Fibroblast of skin of scalp (primary cell): ENCODE measurements at places on chromosomes 2 and 18.

DNA sequence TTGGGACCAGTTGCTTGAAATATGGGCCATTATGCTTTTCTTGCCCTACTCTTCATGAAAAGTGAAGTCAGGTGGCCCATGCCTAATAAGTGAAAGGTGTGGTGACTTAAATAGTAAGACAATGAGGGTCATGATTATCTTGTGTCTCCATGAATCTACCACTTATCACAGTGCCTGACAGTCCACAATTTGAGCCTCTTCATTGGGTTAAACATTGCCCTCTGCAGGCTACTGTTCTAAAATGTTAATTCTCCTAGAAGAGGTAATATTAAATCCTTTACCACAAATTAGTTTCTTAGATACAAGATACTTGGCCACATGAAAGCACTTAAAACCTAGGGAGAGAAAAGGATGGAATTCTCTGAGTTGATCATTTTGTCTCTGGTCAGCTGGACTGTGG is 4.0 kb downstream of the EGR4 start:
- no peak for DNase-seq

DNA sequence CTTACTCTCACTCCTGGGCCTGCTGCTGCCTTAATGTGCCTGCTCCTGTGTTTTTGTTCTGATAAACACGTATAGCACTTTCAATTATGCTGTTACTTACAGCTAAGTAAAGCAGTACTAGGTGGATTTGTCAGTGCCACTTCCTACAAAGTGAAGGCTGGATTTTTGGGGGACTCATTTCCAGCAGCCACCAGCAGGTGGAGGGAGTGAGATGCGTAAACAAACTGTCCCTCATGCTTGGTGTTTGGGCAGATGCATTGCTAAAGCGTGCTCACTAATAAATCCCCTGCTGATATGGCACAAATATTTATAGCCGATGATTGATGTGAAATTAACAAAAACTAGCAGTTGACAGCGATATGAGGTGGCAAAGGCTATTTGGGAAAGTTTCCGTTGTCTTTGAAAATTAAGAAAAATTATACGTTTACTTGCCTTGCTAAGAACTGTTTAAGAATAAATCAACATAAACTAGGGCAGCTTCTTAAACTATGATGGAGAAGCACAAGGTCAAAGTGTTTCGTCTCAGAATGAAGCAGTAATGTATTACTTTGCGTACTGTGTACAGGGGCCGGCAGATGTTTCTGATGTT is 101.7 kb downstream of the AGAP1 start:
- DNase-seq, result peak; percentile 76

DNA sequence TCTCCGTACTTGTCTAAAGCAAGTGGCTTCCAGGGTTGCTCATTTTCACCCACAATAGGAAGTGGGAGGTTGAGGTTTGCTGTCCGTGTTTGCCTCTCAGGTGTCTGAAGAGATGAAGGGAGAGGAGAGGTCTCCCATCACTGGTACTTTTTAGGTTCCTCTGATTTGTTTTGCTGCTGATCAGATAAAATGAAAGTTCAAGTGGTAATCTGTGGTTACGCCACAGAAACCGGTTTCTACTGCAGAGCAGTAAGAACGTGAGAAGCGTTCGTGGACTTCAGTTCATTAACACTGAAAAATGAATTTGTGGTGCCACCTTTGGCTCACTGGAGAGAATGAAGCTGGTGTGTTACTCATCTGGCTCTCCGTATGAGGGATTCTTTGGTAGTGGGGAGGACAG is 118.2 kb downstream of the GBX2 start:
- DNase-seq, result no peak

GRCh38 chr2:86224645-86225355 is 25.5 kb downstream of the MRPL35 start:
- no peak for DNase-seq

DNA sequence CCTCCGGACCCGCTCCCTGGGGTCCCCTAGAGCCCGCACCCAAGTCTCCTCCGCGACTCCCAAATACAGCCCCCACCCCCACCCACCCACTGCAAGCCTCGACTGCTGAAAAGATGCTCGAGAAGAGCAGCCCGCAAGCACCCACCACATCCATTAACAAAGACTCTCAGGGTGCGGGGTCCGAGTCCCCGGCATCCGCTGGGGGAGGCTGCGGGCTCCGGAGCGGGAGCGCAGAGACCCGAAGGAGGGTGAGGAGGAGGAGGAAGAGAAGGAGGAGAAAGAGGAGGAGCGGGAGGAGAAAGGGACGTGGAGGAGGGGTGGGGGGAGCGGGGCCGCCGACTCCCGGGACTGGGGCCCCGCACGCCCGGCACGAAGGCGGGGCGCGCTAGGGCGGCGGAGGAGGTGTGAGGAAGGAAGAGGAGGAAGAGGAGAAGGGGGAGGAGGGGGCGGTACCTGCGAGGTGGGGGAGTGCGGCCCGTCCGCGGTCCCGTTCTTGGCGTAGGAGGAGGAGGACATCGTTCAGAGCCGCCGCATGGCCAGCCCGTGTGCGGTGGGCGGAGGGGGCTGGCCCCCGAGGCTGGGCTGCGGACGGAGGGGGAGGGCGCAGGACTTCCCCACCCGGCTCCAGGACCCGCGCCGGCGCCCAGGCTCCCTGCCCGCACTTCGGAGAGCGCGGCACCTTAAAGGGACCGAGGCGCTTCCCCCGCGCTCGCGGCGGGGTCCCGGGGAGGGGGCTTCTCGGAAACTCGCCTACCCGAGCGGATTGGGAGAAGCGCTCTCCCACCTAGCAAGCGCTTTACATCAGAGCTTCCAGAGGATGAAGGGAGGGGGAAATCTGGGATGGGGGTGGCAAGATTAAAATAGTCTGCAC is at the start of gene CACNB4:
Gene CACNB4 (minus strand): TSS at position 549 of the 871 bp plus-strand sequence.
- no peak for DNase-seq

- no peak for DNase-seq
Measured at GRCh38 chr2:71608441-71608840, 155.1 kb downstream of the DYSF start.
